ENCODE measurements at places on chromosomes 11 and 22. TPM values are rescaled to one million over a fixed set of nuclear protein-coding genes. Genes with fewer than 3 reads are reported as not detected.
A peak's percentile ranks its signal among the peaks of the same experiment; 100 is the strongest.

GRCh38 chr22:25174156-25174887 is 25.3 kb upstream of the CRYBB3 start:
- DNase-seq, result no peak

GRCh38 chr22:39965748-39966147 is 5.6 kb downstream of the TMA7B start:
- DNase-seq, result no peak

DNA sequence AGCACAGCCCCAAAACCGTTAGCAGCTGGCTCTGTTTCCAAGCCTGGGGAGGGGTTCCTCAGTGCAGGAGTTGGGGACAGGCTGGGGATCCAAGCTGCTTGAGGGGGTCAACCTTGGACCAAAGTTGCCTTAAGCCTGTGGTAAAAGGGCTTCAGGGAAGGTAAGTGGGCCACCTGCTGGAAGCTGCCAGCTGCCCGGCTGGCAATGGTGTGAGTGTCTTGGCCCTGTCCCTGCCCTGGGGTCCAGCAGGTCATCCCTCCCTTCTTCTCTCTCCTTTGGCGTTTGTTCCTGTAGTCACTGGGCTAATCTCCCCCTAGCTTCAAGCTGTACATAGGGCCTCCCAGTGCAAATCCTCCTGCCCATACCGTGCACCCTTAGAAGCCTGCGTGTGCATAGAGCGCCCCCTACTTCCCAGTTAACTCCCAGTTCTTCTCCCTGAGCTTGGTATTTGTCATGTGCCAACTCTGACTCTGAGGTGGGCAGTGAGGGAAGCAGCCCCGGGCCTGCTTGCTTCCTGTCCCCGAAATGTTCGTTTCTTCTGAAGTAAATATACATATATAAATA is 4.4 kb downstream of the TMEM258 start:
- DNase-seq, result peak; percentile 74

DNA sequence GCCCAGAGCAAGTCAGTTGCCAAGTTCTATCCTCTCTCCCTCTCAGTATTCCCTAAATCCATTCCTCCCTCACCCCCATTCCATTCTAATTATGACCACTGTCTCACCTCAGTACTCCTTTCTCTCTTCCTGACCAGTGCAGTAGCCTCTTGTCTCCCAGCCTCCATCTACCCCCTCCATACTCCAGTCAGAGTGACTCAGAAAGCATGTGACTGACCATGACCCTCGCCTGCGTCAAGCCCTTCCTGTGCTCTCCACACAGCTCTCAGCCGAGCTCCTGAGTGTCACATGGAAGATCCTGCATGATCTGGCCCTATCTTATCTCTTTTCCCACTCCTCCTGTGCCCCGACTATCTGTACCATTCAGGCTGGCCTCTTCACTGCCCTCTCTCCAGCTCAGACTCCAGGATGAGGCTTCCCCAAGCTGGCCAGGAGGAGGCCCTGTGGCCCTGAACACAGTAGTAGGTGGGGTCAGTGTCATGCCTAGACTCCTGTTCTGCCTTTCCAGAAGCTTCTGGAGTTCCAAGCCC is 42.6 kb downstream of the NEU3 start:
- DNase-seq, result peak; percentile 19

Gene OR51E2
- total RNA-seq, result not detected

Gene AGBL2
- total RNA-seq, result 4.3 TPM

Gene KRTAP5-4
- total RNA-seq, result not detected

Measured in H9 (cell line).